ENCODE measurements at places on chromosomes 7 and 10. TPM values are rescaled to one million over a fixed set of nuclear protein-coding genes. Genes with fewer than 3 reads are reported as not detected.

The CFAP46 gene
- total RNA-seq, result 0.08 TPM

The MRC1 gene
- 30.9 TPM for total RNA-seq

- DNase-seq, result no peak
These were observed 9.0 kb upstream of the PIP4K2A start for GRCh38 chr10:22723343-22723779.

The ADGRA1 gene
- total RNA-seq, result 0.83 TPM
